ENCODE measurements at places on chromosomes 5 and 9. TPM values are rescaled to one million over a fixed set of nuclear protein-coding genes. Genes with fewer than 3 reads are reported as not detected.

DNA sequence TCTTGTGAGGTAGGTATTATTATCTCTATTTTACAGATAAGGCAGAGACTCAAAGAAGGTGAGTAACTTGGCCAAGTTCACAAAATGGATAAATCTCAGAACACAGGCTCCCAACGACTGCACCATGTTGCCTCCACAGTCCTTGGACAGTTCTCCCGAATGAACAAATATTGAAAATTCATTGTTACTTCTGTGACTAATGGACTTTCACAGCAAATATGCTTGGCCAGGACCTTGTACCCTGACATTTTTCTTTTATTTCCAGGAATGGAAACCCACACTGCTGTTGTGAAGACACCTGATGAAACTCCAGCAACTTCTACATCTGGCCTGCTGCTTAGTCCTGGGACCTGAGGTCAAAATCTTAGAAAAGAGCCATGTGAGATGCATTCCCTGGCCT is 2.5 kb upstream of the CYSTM1 start:
- DNase-seq, result no peak

- no peak for DNase-seq
Measured at GRCh38 chr9:125594223-125594610, 112.8 kb downstream of the MAPKAP1 start.

DNA sequence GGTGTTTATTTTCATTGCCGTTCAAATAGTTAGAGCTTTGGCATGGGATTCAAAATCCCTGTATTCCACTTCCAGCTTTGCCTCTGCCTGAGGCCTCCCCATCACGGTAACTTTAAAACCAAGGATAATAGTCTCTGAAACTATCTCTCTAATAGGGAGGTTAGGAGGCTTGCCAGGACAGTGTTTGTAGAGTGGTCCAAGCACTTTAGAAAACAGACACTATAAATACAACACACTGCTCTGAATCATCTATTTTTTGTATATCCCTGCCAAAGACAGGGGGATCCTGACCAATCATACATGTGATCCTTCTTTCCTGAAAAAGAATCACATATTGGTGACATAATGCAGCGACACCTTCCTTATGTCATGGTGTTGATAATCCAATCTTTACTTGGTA is 326.8 kb downstream of the BNC2 start:
- no peak for DNase-seq

DNA sequence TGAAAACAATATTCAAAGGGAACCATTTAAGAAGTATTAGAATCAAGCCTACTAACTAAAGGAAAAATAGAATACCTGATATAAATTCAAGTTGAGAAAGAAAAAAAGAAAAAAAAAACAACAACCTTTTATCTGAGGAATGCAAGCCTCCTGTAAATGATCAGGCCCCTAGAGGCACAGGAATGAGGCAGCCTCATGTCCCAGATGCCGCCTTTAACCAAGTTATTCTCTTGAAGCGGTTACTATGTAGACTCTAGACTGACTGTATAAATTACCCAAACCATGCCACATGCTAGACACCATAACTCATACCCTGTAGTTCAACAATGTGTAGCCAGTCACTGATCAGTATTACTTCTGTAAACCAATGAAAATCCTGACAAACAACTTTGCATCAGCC is 929.6 kb downstream of the TAF11L14 start:
- DNase-seq, result no peak

DNA sequence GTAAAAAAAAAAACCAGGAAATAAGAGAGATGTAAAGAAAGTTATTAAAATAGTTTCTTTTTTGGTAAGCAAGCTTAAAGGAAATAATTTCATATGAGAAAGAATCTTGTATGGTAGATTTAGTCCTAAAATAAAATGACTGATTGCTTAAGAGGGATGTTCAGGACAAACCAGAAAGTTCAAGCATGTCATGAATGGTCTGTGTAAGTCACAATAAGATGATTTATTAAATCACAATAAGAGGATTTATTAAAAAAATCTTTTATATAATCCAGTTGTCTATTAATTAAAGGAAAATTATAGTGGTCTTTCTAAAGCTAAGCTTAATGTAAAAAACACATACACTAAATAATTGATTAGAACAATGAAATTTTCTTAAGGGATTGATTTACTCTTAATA is 91.8 kb upstream of the OR13F1 start:
- no peak for DNase-seq

DNA sequence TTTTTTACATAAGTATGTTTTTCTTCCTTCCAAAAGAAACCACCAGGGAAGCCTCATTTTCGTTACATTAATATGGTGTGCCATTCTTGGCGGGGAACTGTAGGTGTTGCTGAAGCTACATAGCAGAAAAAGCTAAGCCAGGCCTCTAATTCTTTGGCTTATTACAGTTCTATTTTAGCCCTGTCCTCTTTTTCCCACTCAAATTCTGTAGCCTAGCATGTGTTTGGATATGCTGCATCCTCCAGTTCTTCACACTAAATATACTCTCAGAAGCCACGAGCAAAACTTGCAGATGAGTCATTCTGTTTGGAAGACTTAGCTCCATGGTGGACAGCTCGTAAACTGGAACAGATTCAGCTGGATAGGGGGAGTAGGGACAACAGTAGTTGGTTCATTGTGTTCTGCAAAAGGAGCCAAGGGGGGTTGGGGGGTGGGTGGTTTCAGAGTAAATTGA is 369.4 kb downstream of the TMEM161B start:
- no peak for DNase-seq

DNA sequence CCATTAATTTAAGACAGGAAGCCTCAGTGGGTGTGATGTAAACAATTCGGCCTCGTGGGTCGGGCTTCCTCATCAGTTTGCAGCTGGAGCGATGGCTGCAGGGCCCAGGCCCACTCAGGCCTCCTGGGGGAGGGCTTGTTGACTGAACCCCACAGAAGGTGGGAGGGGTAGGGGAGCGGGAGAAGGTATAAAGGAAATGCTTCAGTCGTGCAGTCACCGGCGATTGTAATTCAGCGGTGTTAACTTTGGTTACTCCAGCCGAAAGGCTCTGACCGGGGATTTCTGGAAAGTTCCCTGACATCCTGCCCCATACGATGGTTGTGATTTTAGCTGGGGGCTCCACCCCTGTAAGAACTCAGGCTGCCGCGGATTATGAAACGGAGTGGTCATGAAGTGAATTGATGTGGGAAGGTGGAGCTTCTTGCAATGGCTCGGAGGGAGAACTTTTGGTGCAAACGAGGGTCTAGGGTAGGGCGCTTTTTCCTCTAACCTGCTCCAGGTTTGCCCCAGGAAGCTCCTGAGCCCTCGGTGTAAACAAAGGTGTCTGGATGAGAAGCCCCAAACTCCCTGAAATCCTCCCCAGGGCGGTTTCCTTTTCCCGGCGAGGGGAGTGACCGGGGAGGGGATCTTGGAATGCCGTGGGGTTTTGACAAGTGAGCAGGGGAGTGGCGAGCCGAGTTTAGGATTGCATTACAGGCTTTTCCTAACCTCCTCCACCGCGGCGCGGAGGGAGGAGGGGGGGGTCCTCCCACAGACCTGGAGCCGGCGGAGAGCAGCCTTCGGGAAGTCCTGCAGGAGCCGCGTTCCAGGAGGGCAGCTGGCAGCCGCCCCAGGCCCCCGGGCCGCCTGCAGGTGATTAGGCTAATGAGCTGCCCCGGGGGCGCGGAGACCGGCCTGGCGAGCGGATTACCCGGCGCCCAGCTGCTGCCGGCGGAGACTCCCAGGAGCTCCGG is 215.5 kb downstream of the PDZD2 start:
- peak; percentile 2 for DNase-seq

DNA sequence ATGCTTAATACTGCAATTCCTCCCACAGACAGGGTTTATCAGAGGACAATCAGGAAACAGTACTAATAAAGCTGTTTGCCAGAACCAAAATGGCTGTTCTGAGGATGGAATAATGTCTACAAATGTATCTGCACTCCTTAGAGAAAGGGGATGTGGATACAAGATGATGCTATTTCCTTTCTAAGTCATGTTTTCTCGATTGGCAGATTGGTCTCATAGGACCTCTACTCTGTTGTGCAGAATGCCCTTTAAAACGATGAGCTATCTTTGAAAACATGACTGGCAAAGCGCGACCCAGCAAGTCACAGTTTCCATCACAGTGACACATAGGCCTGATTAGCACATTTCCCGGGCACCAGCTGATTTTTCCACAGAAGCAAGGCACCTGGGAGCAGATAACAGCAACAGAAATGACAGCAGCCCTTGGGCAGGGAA is 54.0 kb downstream of the AOPEP start:
- DNase-seq, result no peak

- DNase-seq, result no peak
Measured at GRCh38 chr9:124394596-124394995, 20.6 kb downstream of the PSMB7 start.

GRCh38 chr5:175308701-175309100 is 135.3 kb downstream of the DRD1 start:
- no peak for DNase-seq

DNA sequence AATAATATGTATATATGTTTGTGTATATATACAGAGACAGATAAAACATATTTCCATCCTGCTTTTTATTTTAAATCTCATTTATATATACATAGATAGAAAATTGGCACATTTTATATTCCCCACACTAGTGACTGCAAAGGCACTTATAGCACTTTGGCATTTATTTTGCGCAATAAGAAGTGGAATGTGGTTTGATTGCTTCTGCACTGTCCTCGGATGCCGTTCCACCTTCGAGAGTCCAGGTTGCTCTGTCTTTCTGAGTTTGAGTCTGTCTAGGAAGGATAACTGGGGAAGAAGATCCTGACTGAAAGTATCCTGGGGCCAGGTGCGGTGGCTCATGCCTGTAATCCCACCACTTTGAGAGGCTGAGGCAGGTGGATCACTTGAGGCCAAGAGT is 66.5 kb upstream of the ENTREP1 start:
- DNase-seq, result no peak

DNA sequence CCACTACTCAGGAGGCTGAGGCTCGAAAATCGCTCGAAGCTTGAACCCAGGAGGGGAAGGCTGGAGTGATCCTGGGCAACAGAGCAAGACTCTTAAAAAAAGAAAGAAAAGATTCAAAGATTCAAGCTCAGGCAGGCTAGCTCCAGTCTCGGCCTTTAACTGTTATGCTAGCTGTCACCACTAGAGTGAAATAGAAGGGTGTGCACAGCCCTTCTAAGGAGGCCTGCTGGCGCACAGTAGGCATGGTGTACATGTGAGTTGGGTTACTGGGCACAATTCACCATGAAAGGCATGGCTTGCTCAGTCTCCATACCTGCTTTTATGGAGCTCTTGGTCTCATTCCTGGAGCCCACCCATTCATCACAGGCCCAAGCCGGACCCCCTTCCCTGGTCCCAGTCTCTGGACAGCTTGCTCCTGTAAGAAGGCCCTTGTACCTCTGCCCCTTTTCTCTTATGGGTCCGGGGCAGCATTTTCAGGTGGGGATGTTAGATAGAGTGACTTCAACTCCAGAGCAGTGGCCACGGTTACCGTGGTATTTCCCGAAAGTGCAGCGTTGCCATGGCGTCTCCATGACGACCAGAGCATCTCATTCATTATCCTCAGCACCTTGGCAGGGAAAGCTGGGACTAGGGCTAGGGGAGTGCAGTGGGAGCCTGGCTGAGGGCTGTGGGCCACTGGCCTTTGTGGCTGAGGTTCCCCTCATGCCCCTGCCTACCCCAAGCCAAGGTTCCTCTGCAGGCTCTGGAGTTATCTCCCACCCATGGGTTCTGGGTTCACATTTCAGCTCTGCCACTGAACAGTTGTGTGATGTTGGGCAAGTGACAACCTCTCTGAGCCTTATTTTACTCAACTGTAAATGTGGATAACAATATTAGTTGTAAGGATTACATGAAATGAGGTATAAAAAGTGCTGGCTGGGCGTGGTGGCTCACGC is 5.7 kb downstream of the NDST1 start:
- no peak for DNase-seq

GRCh38 chr5:150763023-150763769 is 4.4 kb upstream of the DCTN4 start:
- DNase-seq, result no peak

DNA sequence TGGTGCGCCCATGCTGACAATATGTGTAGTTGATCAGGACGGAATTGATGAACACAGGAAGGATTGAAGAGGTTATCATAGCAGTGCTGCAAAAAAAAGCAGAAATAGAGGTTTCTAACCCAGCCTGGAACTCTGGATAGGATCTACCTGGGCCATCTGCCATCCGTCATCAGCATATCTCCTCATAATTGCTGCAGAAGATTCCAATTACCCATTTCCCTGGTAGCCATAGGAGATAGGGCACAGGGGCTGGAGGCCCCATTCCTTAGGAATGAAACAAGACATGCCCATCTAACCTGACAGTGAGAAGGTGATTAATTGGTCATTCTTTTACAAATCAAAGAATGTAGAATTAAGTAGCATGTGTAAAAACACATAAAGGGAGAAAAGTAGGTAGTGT is 60.3 kb upstream of the TRIM32 start:
- no peak for DNase-seq

DNA sequence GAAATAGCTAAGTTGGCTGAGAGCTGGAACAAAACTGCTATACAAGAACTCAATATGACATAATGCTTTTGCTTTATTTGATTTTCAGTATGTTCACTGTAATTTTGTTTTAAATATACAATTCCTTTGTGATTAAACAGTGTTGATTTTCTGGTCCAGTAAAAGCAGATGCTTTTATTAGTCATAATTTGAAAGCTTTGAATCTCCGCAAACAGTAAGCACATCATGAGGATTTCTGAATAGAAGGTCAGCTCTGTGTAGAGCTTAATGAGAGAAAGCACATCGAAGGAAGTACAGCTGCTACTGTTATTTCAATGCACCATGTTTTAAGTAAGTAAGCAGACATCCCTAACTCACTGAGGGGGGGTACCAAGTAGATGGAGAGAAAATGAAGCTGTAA is 701.3 kb upstream of the ACO1 start:
- no peak for DNase-seq

GRCh38 chr9:128575469-128575868 is 23.1 kb downstream of the SPTAN1 start:
- DNase-seq, result no peak

DNA sequence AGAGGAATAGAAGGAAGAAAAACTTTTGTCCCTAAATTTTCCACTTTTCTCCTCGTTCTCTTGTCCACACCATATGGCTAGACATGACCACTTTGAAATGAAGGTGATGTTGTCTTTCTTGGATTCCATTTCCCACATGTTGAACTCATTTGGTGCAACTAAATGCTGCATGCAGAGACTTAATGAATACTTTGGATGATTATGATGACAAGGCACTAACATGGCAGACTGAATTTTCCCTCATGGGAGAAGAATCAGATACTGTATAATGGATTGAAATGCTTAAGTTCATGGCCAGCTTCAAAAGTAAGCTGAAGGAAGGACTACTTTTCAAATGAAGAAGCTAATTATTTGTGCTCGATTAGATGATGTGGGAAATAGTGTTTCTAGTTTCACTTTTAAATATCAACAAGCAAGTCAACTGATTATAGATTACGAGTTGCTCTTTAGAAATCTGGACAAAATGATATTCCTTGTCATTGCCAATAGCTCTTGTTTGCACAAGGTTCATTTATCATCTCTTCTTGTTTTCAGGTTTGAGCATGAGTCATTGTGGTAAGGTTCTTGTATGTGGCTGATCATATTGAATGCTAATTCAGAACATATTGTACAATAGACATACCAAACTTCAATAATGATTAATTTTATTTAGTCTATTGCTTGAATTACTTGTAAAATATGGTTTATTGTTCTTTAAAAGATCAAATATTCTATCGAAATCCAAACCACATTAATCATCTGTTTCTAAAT is 501.3 kb upstream of the FTMT start:
- DNase-seq, result no peak

Gene QRFP
- not detected for total RNA-seq

Gene GAS1
- total RNA-seq, result 0.59 TPM

Gene NOL8
- 65.7 TPM for total RNA-seq

Gene KIF20A
- not detected for total RNA-seq

Gene ZSWIM6
- total RNA-seq, result 4.1 TPM

Gene PCDH12
- not detected for total RNA-seq

Gene GADD45G
- total RNA-seq, result 15.6 TPM

Gene IL4
- total RNA-seq, result not detected

Measured in CD4-positive, alpha-beta T cell (primary cell).